D341Med (cell line): ENCODE measurements at places on chromosomes 7 and 10.

DNA sequence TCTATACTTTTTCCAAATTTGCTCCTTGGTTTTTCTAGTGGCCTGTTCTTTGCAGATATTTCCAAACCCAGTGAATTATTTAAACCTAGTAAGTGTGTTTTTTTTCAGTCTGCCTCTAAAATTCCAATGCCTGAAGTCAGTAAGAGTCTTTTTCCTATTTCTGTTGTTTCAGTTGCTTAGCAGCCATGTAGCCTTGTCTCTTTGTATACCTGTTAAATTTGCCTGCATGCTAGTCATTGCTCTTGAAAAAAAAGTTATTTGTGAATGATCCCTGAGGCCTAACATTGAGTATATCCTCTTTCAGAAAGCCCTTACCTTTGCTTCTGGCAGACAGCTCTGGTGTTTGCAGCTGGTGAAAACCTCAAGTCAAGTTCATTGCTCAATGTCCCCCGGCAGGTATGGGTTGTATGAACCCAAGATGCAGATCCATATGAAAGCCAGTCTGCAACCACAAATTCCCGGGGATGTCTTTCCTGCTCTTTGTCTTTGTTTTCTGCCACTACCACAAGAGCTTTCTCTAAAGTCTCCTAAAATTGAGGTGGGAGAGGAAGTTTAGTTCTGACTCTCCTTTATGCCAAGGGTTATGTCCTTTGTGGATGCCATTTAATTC is 35.7 kb downstream of the CH25H start:
- DNase-seq: no peak

DNA sequence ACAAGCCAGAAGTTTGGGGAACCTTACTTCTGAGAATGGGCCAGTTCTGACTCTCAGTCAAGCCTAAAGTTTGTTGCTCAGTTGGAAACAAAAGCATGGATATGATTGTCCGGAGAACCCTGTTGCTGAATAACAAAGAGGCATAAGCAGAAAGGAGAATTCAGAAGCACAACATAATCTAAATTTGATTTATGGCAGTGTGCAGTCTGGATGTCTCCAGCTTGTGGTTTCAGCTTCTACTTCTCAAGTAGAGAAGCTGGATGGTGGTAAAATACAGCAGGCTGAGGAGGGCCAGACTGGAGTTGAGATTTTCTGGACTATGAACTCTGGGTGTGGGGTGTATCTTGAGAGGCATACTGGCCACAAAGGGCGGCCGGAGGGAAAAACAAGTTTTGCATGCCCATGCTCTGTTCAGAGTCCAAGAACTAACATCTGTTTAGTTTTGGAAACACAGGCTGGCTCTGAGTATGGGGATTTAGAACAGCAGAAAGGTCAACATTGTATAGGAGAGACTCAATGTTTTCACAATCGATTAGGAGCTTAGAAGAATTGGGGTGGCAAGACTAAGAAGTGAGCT is 592.9 kb downstream of the CNTNAP2 start:
- no peak for DNase-seq

GRCh38 chr7:93973134-93973533 is 31.0 kb downstream of the BET1 start:
- no peak for DNase-seq

DNA sequence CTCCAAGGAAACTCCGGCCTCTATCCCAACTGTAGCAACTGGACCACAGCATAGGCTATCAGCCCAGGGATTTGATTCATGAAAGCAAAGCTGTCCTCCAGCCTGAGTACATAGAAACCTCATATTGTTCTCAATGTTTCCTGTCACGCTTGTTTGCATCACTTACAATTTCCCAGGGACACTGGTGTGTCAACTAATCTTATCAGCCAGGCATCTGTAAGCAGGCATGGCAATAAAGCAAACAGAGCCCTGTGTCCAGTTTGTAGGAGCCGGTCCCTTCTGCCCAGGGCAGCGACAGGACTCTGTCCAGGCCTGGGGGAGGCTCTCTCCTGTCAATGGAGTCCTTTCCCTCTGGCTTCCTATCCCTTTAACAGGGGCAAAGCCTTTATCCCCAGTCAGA is 23.0 kb upstream of the CDHR3 start:
- DNase-seq: no peak

DNA sequence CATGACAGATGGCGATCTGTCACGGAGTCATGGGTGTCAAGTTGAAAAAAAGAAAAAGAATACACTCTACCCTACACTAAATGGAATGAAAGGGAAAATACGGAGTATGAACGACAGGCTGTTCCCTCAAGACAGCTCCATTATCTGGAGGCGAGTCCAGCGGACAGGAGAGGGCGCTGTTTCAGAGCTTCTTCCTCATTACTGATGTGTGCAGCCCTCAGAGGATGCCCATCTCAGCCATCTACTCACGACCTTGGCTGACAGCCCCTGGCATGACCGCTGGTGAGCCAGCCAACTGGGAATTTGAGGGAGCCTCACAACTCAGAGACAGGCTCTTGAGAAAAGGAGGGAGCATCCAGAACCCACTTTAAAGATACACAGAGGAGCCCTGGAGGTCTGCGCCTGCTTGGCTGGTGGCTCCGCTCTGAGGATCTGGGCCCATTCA is 49.6 kb upstream of the SMNDC1 start:
- DNase-seq: peak; percentile 71
